ENCODE measurements at places on chromosomes 12 and 14. TPM values are rescaled to one million over a fixed set of nuclear protein-coding genes. Genes with fewer than 3 reads are reported as not detected.

Gene LMNTD1
- 0.22 TPM for polyA plus RNA-seq

Gene TMEM52B
- polyA plus RNA-seq, result 1.3 TPM

Gene RBMS2
- 22.5 TPM for polyA plus RNA-seq

- no peaks in the 10 kb centered on the region for H3K4me1 ChIP-seq
- H3K4me3 ChIP-seq, result no peak overlapping the region
- H3K36me3 ChIP-seq, result peaks cover 4% of the 10 kb centered on the region
- H3K27ac ChIP-seq, result no peak overlapping the region
- DNase-seq, result peak; percentile 57
Measured at GRCh38 chr14:67837011-67837624, 17.5 kb downstream of the RAD51B start.

- H3K4me1 ChIP-seq, result no peaks in the 10 kb centered on the region
- no peak overlapping the region for H3K4me3 ChIP-seq
- no peak overlapping the region for H3K27ac ChIP-seq
- DNase-seq, result no peak
- H3K36me3 ChIP-seq, result no peaks in the 10 kb centered on the region
Measured at GRCh38 chr14:21866479-21866878, 192.9 kb upstream of the OR4E1 start.

- H3K4me1 ChIP-seq, result peaks cover 14% of the 10 kb centered on the region
- H3K27me3 ChIP-seq, result peaks cover 20% of the 10 kb centered on the region
- H3K36me3 ChIP-seq, result no peaks in the 10 kb centered on the region
- no peak for DNase-seq
- H3K4me3 ChIP-seq, result no peak overlapping the region
Measured at GRCh38 chr12:52227606-52228166, 5.4 kb upstream of the KRT7 start.

- no peaks in the 10 kb centered on the region for H3K4me1 ChIP-seq
- H3K4me3 ChIP-seq, result no peak overlapping the region
- H3K36me3 ChIP-seq, result no peaks in the 10 kb centered on the region
- DNase-seq, result no peak
- no peaks in the 10 kb centered on the region for H3K27me3 ChIP-seq
Measured at GRCh38 chr14:53501361-53502211, 348.5 kb upstream of the DDHD1 start.

DNA sequence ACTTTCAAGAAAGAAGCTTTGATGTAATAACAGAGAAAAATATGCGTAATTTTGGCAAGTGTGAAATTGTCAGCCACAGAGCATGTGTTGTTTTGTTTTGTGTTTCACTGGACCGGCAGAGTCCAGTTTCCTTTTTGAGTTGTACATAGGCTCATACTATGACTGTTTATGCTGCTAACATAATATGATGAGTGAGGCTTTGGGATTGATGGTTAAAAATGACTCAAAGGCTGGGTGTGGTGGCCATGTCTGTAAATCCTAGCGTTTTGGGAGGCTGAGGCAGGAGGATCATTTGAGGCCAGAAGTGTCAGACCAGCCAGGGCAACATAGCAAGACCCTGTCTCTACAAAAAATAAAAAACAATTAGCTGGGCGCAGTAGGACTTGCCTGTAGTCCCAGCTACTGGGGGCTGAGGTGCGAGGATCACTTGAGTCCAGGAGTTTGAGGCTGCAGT is 487.9 kb downstream of the PCNX1 start:
- no peak overlapping the region for H3K4me3 ChIP-seq
- H3K27ac ChIP-seq, result no peak overlapping the region
- no peaks in the 10 kb centered on the region for H3K27me3 ChIP-seq
- H3K4me1 ChIP-seq, result no peaks in the 10 kb centered on the region

DNA sequence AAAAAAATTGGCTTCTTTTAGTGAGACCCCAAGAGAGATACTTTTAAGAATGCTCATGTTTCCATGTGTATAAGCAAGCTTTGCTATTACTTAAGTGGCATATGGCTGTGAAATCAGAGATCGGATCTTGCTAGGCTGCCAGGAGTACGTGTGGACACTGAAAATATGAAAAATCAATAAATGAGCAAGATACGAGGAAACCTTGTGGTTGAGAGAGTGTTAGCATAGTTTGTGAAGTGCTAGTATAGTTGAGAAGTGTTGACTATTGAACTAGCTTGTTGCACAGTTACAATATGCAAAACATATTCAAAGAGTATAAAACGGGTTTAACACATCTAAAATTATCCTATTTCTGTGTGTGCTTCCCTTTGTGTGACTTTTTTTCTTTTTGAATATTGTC is 230.9 kb upstream of the NOVA1 start:
- no peaks in the 10 kb centered on the region for H3K36me3 ChIP-seq
- H3K27me3 ChIP-seq, result no peaks in the 10 kb centered on the region
- H3K27ac ChIP-seq, result no peak overlapping the region
- DNase-seq, result no peak
- no peak overlapping the region for H3K4me3 ChIP-seq

DNA sequence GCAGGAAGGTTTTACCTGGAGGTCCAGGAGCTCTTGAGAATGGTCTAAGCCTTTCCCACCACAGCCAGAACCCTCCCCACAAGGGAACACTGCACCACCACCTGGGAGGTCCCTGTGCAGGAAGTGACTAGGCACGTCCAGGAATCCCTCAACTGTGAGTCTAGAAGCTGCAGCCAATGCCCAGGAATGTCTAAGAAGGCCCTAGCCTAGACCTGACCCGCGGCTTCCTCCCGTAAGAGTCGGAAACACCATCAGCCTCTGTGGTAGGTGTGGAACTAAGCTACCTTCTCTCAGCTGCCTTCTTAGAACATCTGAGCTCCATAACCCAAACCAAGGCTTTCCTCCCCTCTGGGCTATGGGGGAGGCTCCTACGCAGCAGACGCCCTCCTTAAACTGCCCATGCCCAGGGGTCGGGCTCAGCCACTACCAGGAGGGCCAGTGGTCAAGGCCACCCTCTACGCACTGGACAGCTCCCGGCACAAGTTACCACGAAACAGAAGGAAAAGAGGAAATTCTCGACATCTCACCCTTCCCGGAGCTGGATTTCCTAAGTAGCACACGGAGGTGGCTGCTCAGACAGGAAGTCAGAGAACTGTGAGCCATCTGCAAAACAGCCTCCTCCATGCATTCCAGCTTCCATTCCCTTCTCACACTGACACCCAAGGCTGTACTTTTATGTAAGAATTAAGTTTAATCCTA is 25.5 kb downstream of the ZFYVE21 start:
- H3K27ac ChIP-seq, result no peak overlapping the region

DNA sequence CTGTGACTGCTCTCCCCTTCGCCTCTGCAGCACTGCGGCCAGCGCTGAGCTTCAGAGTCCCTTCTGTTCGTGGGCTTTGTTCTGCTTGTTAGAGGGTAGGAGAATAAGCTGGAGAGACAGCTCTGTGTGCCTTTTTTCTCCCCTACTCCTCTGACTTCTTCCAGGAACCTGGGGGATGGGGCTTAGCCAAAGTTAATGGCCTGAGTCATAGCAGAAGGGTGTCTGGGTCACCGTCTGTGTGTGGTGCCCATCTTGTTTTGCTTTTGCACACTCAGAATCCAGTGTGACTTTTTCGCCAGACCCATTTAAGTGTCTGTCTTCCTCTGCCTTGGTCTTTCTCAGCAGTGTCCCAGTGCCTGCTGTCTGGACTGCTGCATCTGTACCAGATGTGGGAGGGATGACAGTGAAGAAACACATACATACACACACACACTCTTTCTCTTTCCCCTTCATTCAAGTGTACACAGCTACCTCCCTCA is 3.0 kb downstream of the KIF5A start:
- H3K36me3 ChIP-seq, result no peaks in the 10 kb centered on the region
- no peak for DNase-seq
- no peak overlapping the region for H3K4me3 ChIP-seq
- H3K27me3 ChIP-seq, result peaks cover 66% of the 10 kb centered on the region
- H3K4me1 ChIP-seq, result peaks cover 3% of the 10 kb centered on the region
- H3K27ac ChIP-seq, result no peak overlapping the region

All from large intestine (tissue), 12 donors.